ENCODE measurements at places on chromosomes 1 and 21. TPM values are rescaled to one million over a fixed set of nuclear protein-coding genes. Genes with fewer than 3 reads are reported as not detected.

- no peak for DNase-seq
- no peak overlapping the region for H3K27ac ChIP-seq
- H3K4me1 ChIP-seq, result no peaks in the 10 kb centered on the region
- no peaks in the 10 kb centered on the region for H3K27me3 ChIP-seq
Measured at GRCh38 chr1:208349694-208350330, 105.6 kb upstream of the PLXNA2 start.

- no peaks in the 10 kb centered on the region for H3K27me3 ChIP-seq
- no peak overlapping the region for H3K4me3 ChIP-seq
- no peaks in the 10 kb centered on the region for H3K4me1 ChIP-seq
- no peaks in the 10 kb centered on the region for H3K36me3 ChIP-seq
- H3K27ac ChIP-seq, result no peak overlapping the region
- no peak for DNase-seq
Measured at GRCh38 chr21:32712043-32712442, 15.8 kb downstream of the SYNJ1 start.

Gene NEGR1
- total RNA-seq, result 22.7 TPM

DNA sequence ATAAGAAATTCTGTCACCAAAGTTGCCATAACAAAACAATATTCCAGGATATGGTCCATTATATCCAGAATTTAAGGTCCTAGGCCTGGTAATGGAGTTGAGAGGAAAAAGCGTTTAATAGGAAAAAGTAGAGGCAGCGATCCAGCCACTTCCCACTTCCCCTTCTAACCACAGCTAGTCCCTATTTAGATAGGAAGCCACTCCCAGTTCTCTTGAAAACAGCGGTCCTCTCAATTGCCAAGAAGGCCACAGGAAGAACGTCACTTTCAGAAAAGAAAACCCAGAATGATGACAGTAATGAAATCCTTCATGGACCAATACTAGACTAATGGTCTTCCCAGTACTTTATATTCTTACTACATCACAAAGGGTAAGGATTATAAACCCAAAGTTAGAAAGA lies 38.6 kb downstream of the ABL2 start:
- peak; percentile 34 for DNase-seq
- H3K27ac ChIP-seq, result peak overlapping the region; percentile 58
- no peaks in the 10 kb centered on the region for H3K27me3 ChIP-seq
- H3K36me3 ChIP-seq, result no peaks in the 10 kb centered on the region

Gene ANKRD65
- 1.2 TPM for total RNA-seq

Gene WNT4
- not detected for total RNA-seq

DNA sequence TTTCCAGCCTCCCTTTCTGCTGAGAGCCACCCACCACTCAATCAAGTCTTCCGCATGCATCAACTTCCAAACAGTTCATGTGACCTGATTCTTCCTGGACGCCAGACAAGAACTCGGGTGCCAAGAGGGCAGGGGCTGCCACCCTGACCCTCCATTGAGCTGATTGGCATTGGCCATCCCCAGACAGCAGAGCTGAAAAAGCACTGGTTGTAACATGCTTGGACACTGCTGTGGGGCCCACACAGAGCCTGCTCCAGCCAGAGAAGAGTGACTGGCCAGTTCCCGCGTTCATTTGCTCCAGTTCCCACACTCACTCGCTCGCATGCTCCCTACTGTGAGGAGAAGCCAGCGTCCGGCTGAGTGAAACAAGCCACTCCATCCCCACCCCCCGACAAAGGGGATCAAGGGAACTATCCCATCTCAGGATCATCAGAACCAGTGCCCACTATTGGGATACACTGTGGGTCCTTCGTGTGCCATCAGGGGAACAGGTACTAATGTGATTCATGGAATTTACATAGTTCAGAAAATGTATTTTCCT lies 420.3 kb downstream of the NPHP4 start:
- no peak for DNase-seq
- no peaks in the 10 kb centered on the region for H3K27me3 ChIP-seq
- H3K4me3 ChIP-seq, result no peak overlapping the region
- no peaks in the 10 kb centered on the region for H3K36me3 ChIP-seq
- H3K4me1 ChIP-seq, result no peaks in the 10 kb centered on the region
- H3K27ac ChIP-seq, result no peak overlapping the region

DNA sequence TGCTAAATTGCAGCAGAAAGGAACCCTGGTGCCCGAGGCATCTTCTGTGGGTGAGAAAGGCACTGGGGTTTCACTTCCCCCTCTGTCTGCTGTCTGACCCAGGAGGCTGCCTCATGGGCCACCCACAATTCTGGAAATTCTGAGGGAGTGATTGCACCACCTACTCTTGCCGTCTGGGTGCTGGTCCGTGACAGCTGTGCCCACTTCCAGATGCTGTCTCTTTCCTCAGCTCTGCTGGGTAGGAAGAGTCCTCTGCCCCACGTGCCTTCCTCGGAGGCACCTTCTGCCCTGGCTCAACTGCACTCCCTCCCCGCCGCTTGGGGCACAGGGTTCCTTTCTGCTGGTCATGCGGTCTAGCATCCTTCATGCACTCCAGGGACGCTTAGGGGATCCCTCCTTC lies 96.3 kb downstream of the ARHGEF10L start:
- peaks cover 53% of the 10 kb centered on the region for H3K36me3 ChIP-seq
- H3K4me1 ChIP-seq, result peaks cover 39% of the 10 kb centered on the region
- H3K27me3 ChIP-seq, result no peaks in the 10 kb centered on the region
- no peak overlapping the region for H3K4me3 ChIP-seq

Gene AMY2A
- not detected for total RNA-seq

Gene SLC9C2
- not detected for total RNA-seq

- peak overlapping the region; percentile 99 for H3K27ac ChIP-seq
- peak overlapping the region; percentile 88 for H3K4me3 ChIP-seq
- peaks cover 50% of the 10 kb centered on the region for H3K4me1 ChIP-seq
- H3K27me3 ChIP-seq, result no peaks in the 10 kb centered on the region
- H3K36me3 ChIP-seq, result peaks cover 43% of the 10 kb centered on the region
- DNase-seq, result peak; percentile 90
Measured at GRCh38 chr1:85576642-85577418, 3.7 kb upstream of the CCN1 start.

DNA sequence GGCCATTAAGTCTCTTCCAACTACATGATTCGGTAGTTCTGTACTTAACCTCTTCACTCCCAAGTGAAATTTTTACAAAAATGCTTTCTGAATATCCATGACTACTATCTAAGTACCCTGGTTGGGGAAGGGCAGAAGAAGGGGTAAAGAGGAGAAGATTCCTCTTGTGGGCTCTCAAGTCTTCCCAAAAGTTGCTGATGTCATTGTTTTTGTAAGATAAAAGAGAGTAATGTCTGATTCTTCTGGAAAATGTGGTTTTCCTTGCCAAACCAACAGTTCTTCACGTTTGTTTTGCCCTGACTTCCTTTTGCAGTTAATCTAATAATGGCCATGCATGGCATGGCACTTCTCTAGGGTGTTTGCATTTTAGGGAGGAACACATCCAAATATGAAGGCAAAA lies 34.7 kb upstream of the AK4 start:
- no peaks in the 10 kb centered on the region for H3K36me3 ChIP-seq
- no peak overlapping the region for H3K4me3 ChIP-seq
- peak; percentile 35 for DNase-seq
- H3K4me1 ChIP-seq, result no peaks in the 10 kb centered on the region

DNA sequence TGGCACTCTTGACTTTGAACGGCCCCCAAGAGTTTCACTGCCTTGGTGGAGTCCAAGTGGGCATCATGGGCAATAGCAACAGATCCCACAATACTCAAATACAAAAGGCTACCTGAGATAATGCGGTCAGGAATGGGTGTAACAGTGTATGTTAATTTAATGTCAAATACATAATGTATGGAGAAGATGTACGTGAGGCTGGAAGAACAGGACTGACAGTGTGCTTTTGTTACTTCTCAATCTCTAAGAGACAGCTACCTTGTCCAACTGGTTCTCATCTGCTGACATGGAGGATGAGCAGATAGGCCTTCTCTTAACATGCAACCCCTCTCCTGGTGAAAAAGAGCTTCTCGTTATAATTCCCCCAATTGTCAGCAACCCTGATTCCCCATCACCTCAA lies 167.2 kb downstream of the APP start:
- no peak overlapping the region for H3K4me3 ChIP-seq
- H3K27ac ChIP-seq, result no peak overlapping the region
- H3K36me3 ChIP-seq, result no peaks in the 10 kb centered on the region
- no peaks in the 10 kb centered on the region for H3K4me1 ChIP-seq
- no peaks in the 10 kb centered on the region for H3K27me3 ChIP-seq

DNA sequence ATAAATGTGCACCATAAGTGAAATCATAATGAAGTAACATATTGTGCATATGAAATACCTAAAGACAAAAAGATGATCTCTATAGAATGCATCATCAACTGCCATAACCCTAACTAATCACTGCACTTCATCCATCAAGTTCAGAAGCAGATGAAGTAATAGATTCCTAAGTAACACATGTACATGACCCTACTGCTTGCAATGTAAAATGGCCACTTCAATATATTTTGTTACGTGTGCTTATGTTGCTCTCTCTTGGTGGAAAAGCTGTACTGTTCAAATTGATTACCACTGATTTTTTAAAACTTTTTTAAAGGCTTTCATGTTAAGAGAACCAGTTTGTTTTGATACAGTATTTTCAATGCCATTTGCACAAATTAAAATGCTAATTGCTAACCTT lies 141.8 kb downstream of the TTLL7 start:
- DNase-seq, result no peak
- H3K27me3 ChIP-seq, result no peaks in the 10 kb centered on the region
- H3K4me1 ChIP-seq, result peaks cover 4% of the 10 kb centered on the region
- H3K4me3 ChIP-seq, result no peak overlapping the region
- no peaks in the 10 kb centered on the region for H3K36me3 ChIP-seq

DNA sequence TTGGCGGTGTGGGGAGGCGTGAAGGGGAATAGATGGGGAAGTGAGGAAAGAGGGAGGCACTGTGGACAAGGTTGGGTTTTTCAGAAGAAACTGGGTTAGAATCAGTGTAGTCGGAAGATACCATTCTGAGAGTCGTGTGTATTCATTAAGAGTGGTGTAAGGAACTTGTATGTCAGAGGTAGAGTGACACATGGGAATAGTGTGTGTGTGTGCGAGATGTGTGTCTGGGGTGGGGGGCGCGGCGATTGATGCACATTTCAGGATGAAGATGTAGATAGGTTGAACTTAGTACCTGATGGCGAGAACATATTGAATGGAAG lies 878 bp downstream of the SMG7 start:
- no peaks in the 10 kb centered on the region for H3K36me3 ChIP-seq
- peaks cover 9% of the 10 kb centered on the region for H3K4me1 ChIP-seq
- H3K27me3 ChIP-seq, result no peaks in the 10 kb centered on the region
- peak; percentile 23 for DNase-seq
- peak overlapping the region; percentile 53 for H3K27ac ChIP-seq

Gene BARHL2
- total RNA-seq, result not detected

Gene ERICH3
- not detected for total RNA-seq

GRCh38 chr1:75985827-75986226 lies 53.6 kb upstream of the ASB17 start:
- no peak overlapping the region for H3K4me3 ChIP-seq
- peaks cover 2% of the 10 kb centered on the region for H3K27me3 ChIP-seq
- no peak overlapping the region for H3K27ac ChIP-seq
- peak; percentile 26 for DNase-seq
- H3K36me3 ChIP-seq, result no peaks in the 10 kb centered on the region
- H3K4me1 ChIP-seq, result no peaks in the 10 kb centered on the region

Gene KCNE2
- not detected for total RNA-seq

- peak; percentile 52 for DNase-seq
- peaks cover 26% of the 10 kb centered on the region for H3K4me1 ChIP-seq
- peaks cover 12% of the 10 kb centered on the region for H3K36me3 ChIP-seq
- peak overlapping the region; percentile 99 for H3K27ac ChIP-seq
- H3K4me3 ChIP-seq, result peak overlapping the region; percentile 89
Measured at GRCh38 chr1:19210772-19211549, 895 bp upstream of the UBR4 start.

DNA sequence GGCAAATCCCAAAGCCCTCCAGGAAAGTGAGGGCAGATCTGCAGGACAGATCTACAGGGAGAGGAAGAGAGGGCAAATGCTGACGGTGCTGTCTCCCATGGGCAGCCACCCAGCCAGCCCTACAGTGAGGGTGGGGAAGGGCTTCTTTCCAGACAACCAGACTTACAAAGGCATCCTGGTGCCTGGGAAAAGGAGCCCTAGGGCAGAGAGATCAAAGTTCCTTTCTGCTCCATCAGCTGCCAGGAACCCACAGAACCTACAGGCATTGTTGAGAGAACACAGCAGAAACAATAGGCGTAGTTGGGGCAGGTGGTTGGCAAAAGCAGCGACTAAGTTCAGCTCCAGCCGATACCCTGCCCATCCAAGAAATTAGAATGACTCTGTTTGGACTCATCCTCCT lies 332.4 kb downstream of the KCNH1 start:
- no peaks in the 10 kb centered on the region for H3K27me3 ChIP-seq
- no peak overlapping the region for H3K4me3 ChIP-seq
- H3K27ac ChIP-seq, result no peak overlapping the region
- no peaks in the 10 kb centered on the region for H3K4me1 ChIP-seq
- no peaks in the 10 kb centered on the region for H3K36me3 ChIP-seq

DNA sequence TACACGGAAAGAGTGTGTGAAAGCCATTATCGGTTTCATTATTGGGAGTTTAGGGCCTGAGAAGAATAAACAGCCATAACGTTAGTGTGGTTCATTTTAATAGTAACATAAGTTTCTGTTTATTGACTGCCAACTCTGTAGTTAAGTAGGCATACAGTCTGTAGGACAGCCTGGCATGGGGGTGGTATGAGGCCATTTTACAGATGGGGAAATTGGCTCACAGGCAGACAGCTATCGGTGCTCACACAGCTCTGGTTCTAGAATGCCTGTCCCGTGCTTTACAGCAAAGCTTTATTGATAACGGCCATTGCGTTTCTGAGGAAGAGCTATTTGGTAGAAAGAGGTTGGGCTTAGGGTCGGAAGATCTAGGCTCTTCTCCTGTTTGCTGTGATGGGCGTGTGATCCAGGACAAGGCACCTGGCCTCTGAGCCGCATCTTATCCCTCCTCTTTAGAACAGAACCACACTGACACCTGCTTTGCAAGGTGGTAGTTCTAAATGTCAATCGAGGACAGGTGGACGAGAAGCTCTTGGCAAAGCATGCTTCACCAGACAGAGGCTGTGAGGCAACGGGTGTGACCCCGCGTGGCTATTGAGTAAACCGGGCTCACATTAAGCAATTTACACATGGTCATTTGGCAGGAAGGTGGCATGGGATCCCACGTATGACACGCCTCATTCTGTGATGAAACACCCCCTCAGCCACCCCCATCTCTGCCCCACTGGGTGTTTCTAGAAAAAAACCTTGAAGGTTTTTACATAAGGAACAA lies 14.9 kb downstream of the ETS2 start:
- H3K27ac ChIP-seq, result no peak overlapping the region
- H3K36me3 ChIP-seq, result peaks cover 74% of the 10 kb centered on the region
- H3K4me3 ChIP-seq, result no peak overlapping the region

Gene OLIG2
- not detected for total RNA-seq

Gene AMY1B
- not detected for total RNA-seq

Gene FTCD
- 0.36 TPM for total RNA-seq

Gene C8A
- not detected for total RNA-seq

DNA sequence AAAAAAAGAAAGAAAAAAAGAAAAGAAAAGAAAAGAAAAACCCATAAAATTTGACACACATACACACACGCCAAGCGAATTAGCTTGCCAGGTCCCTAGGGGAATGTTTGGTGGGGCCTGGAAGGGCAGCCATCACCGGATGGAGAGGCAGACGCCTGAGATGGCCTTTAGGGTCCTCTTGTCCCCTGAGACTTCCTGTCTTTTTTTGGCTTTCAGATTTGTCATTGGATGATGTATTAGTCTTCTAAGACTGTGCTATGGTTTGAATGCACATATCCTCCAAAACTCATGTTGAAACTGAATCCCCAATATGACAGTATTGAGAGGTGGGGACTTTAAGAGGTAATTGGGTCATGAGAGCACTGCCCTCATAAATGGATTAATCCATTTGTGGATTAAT lies 211.8 kb downstream of the TOMM20 start:
- H3K36me3 ChIP-seq, result no peaks in the 10 kb centered on the region
- H3K27ac ChIP-seq, result no peak overlapping the region
- no peaks in the 10 kb centered on the region for H3K27me3 ChIP-seq
- no peak overlapping the region for H3K4me3 ChIP-seq

Gene FAM76A
- 30.6 TPM for total RNA-seq
